ENCODE measurements at places on chromosomes 2 and 18.

DNA sequence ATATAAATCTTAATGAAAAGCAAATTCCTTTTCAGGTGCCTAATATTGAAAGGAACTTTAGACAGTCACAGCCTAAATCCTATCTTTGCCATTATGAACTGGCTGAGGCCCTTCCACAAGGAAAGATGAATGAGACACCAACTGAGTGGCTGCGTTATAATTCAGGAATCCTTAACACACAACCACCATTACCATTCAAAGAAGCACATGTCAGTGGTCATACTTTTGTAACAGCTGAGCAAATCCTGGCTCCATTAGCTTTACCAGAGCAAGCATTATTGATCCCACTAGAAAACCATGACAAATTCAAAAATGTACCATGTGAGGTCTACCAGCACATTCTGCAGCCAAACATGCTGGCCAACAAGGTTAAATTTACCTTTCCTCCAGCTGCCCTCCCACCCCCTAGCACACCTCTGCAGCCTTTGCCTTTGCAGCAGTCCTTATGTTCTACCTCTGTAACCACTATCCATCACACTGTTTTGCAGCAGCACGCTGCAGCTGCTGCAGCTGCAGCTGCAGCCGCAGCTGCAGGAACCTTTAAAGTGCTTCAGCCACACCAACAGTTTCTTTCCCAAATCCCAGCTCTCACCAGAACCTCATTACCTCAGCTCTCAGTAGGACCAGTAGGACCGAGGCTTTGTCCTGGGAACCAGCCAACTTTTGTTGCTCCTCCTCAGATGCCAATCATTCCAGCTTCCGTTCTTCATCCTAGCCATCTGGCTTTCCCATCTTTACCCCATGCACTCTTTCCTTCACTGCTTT is 340.1 kb downstream of the ZNF804A start:
- DNase-seq: no peak

DNA sequence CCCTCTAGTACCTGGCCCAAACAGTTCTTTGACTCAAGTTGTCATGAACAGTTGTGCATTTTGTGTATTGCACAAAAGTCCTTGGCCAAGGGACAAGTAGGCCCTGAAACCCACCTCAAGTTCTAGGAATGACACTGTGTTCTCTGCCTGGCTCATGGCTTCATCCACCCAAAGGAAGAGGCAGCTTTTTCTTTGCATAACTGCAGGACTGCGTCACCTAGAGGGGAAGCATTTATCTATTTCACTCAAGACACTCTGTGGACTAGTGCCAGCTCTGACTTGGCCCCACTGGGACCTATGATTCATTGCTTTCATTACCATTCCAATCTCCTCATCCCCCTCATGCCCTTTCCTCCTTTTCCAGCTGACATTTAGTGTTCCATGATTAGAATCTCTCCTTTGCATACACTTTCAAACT is 119.3 kb upstream of the SIX2 start:
- DNase-seq: no peak

DNA sequence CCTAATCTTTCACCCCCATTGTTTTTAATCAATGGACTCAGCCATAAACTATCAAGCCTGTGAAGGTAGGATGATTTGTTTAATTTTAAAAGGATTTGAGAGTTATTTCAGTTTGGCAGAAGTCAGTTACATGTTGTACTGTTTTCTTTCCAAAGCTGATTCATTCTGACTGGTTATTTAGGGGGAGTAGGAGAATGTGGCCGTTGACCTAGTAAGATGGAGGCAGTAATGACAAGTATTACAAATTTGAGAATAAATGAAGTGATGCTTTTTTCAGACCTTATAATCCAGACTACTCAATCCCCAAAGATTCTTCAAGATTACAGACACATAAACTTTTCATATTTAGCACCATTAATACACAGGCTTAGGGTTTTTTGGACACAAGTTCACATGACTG is 4.3 kb downstream of the EPHA4 start:
- DNase-seq: no peak

DNA sequence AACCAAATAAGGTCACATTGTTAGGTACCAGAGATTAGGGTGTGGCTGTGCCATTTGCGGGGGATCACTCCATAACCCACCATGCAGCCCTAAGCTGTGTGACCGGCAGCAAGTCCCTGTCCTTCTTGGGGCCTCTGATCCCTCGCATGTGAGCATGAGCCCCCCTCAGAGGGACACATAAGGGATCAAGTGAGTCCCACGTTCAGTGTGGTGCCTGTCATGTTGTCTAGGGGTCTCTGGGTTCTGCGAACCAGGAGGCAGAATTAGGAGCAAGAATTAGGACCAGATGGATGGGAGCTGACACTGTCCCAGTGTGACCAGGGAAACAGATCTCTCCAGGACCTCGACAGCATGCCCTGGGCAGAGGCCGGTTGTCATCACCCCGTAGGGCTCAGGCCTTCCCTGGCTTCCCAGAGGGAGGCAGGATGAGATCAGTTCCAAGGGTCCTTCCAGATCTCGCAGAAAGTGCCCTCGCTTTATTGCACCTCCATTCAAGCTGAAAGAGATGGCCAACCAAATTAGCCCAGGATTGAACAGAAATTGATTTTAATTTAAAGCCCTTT is 113.2 kb upstream of the OTOS start:
- no peak for DNase-seq

DNA sequence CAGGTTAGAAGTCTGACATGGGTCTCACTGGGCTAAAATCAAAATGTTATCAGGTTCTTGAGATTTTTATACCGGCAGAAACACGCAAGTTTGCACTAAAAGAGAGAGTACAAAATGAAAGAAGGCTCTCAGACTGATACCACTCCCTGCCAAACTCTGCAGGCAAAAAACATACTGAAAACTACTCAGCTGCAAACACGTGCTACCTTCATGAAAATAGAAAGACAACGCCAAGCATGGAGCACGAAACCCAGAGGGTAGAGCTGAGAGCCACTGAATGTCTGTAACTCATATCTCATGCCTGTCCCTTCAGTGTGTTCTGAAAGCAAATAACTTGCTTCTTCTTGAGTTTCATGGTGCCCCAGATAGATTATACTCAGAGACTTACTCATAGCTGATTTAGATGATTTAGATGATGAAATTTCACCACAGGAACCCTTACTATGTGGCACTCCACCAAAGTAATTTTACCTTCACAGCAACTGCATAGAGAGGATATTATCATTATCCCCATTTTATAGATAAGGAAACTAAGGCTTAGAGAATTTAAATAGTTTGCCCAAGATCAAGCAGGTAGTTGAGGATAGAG is 313.0 kb upstream of the SLC39A10 start:
- no peak for DNase-seq

DNA sequence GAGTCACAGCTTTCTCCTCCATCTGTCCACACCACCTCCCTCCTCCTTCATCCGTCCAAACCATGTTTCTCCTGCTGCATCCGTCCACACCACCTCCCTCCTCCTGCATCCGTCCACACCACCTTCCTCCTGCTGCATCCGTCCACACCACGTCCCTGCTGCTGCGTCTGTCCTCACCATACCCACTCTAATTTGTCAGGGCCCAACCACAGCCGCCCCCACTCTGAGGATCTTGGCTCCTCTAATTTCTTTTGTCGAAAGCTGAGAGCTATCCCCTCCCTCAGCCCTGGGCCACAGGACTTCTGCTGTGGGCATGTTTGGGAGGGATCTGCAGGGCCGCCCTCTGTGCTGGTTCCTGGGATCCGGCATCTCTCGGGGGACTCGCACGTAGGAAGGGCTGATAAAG is 67.4 kb downstream of the TPO start:
- DNase-seq: no peak

- no peak for DNase-seq
Observed at GRCh38 chr2:8086796-8087479, 594.9 kb upstream of the ID2 start.

- no peak for DNase-seq
Observed at GRCh38 chr2:200777275-200777674, 34.4 kb upstream of the BZW1 start.

- DNase-seq: peak; percentile 40
Observed at GRCh38 chr2:178700922-178701342, 106.3 kb downstream of the TTN start.

- no peak for DNase-seq
Observed at GRCh38 chr2:36682562-36682961, 13.9 kb upstream of the VIT start.

DNA sequence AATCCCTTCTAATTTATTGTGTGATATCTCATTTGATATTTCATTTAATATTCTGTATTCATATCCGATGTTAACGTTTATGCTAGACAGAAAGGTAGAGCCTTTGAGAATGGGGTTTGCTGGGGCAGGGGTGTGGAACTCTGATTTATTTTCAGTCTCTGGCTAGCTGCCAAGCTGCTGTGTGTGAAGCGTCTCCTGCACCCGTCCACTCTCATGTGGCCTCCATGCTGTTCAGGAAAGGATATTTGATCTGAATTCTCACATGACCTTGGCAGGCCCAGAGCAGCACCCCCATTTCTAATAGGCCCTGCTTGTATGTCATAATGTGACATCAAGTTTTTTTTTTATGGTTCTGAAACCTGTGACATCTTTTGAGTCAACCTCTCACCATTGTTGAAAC is 1.6 kb downstream of the IL1R1 start:
- no peak for DNase-seq

- peak; percentile 50 for DNase-seq
Observed at GRCh38 chr2:136116151-136116812, 1.7 kb downstream of the CXCR4 start.

DNA sequence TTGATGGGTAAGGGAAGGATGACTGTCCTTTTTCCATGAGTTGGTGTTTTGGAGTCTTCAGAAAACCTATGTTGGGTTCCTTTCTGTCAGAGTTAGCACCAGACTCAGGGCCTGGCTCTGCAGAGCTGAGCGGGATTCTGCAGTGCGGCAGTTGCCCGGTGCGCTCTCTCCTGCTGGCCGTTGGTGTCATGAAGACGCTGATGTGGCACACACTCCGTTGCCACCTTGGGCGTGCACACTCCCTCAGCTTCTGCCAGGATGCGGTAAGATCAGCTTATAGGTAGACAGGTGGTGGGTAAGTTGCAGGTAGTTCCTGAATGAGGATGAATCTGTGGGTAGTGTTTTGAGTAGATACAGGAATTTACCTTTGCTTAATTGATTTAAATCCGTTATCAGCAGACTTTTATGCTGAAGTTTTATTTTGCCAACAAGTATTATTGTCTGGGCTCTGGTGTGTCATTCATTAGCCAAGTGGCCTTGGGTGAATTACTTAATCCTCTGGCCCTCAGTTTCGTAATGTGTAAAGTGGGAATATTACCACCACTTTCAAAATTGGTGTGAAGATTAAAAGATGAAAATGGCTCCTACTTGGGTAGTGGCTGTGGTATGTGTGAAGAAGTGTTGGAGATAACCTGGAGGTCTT is 26.8 kb downstream of the DGKD start:
- no peak for DNase-seq

GRCh38 chr2:118748245-118748885 is 99.1 kb downstream of the EN1 start:
- DNase-seq: no peak

DNA sequence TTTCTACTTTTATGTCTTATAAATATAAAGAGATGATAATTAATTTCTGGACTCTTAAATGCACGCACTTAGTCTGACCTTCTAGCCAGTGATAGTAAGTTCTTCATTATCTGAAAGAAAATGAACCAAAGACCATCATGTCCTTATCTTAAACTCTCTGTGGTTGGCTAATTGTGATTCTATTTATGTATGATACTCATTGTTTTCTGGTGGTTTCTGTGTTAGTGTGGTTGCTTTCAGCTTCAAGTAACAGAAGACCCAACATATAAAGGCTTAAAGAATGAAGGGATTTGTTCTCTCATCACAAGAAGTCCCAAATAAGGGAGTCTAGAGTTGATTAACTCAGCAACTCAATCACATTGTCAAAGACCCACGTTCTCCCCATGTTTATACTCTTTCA is 225.2 kb upstream of the TANK start:
- no peak for DNase-seq

DNA sequence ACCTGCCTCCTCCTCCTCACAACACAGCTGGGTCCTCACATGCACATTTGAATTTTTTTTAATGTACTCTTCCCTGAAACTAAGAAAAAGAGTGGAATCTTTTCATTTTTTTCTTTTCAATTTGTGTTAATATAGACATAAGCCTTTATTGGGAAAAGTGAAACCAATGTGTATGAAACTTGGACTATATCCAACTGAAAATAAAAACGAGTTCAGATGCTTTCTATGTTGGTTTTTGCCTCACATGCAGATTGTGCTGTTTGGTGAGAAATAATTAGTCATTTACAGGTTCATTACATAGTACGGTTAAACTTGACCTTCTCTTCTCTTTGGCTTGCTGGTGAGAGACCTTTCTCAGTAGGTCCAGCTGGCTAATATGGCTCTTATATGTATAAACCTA is 515.2 kb upstream of the FANCL start:
- DNase-seq: no peak

DNA sequence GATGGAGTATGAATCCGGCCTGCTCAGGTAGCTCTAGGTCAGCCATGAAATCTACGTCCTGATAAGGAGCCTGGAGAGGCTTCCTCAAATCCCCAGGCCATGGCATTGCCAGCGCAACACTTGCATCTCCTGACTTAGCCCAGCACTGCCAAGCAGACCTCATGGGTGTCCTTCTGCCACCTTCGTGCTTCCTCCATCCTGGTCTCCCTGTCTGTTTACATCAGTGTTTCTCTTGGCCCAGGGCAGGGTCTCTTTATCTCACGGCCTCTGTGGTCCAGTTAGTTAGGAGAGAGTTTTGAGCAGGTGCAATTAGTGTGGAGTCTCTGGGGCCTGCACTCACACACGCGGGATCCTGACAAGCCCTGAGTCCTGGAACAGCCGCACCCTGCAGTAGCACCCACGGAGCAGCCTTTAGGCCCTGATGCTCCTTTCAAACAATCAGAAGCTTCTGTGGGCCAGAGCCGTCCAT is 193.1 kb upstream of the ARL4C start:
- no peak for DNase-seq

DNA sequence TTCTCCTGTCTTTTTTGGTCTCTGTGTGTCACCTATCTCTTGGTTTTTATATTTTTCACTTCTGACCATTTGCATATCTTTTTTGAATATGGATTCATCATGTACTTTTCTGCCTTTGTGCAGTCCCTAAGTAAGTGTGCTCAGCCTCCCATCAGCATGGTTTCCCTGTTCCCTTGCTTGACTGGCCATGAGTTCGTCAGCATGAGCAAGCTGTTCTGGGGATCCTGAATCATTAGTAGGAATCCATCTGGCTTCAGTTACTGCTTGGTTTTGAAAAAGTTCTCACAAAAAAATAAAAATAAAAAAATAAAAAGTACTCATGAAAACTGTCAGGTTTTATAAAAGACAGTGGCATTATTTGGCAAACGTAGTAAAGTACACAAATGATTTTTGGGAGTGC is 144.1 kb downstream of the NCOA1 start:
- DNase-seq: no peak

DNA sequence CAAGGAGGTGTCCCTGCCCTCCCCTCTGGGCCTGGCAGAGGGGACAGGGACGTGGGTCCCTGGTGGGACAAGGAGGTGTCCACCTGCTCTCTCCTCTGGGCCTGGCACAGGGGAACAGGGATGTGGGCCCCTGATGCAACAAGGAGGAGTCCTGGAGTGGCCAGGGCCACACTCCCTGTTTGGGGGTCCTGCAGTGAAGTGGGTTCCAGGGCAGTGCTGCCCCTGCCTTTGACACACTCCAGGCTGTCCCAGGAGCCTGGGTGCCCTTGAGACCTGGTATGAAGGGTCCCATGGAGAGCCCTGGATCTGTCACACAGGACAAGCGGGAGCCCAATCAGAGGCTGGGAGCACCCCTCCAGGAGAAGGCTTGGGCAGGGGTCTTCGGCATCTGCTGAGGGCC is 75.8 kb upstream of the GPC1 start:
- DNase-seq: no peak
